ENCODE measurements at places on chromosomes 5 and 9.

DNA sequence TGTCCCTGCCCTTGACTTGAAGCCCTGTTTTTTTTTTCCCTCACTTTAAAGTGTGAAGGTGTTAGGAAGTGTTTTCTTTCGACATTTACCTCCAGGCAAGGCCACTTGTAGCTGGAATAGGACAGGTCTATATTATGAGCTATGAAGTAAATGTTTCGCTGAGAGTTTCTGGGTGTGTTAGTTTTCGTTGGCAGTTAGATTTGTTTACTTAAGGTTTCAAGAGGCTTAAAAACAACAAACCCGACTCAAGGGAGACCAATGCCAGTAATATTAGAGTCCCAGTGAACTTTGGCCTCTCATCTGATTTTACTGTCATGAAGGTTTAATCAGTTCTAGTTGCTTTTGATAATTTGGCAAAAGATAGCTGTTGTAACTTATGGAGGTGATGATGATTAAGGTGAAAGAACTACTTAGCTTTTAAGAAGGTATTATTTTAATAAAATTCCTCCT lies 25.2 kb downstream of the OCLN start:
- DNase-seq = no peak

GRCh38 chr5:94632024-94632423 lies 13.6 kb downstream of the SLF1 start:
- DNase-seq = no peak

DNA sequence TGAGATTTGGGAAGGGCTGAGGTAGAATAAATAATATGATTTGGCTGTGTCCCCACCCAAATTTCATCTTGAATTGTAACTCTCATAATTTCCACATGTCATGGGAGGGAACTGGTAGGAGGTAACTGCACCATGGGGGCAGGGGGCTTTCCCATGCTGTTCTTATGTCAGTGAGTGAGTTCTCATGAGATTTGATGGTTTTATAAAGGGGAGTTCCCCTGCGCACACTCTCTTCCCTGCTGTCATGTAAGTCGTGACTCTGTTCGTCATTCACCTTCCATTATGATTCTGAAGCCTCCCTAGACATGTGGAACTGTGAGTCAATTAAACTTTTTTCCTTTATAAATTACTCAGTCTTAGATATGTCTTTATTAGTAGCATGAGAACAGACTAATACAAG lies 115.5 kb upstream of the STARD4 start:
- no peak for DNase-seq

DNA sequence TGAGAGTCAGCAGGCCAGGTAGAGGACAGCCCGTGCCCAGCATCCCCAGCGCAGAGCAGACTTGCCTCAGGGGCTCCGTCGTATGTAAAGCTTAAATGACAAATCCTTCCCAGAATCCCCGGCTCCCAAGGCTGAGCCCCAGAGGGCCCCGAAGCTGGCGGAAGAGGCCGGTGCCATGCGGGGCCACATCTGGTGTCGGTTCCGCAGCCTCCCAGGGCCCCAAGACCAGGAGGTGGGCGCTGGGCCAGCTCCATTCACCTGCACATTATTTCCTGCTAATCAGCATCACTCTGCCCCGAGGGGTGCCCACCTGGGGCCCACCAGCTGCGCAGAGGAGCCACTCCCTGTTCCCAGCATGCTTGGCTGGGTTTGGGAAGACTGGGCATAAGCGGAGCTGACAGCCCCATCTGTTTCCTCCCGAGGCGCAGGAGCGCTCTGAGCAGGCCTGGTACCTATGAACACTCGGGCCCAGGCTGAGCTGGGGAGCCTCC lies 124.0 kb upstream of the PPP1R26 start:
- DNase-seq = no peak

- DNase-seq = no peak
Observed at GRCh38 chr5:37886242-37886905, 46.5 kb upstream of the GDNF start.

DNA sequence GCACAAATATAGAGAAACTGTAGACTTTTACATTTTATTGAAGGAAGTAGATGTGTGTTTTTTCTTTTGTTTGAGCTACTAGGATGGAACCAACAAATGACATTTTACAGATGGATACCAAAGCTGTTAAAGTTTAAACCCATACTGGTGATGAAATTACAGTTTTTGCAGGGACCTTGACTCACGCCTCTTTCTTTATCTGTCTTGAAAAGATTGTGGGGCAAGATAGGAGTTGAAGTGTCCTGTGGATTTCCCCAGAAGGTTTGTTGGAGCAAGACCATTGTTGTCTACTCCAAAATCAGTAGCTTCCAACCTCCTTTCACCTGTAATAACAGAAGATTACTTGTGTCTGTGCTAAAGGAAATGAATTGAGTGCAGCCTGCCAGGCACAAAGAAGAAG lies 4.1 kb upstream of the C5orf63 start:
- DNase-seq = no peak

GRCh38 chr5:140287801-140288521 lies 14.9 kb downstream of the PFDN1 start:
- DNase-seq = no peak

GRCh38 chr5:169946743-169947295 lies 33.5 kb downstream of the INSYN2B start:
- no peak for DNase-seq

DNA sequence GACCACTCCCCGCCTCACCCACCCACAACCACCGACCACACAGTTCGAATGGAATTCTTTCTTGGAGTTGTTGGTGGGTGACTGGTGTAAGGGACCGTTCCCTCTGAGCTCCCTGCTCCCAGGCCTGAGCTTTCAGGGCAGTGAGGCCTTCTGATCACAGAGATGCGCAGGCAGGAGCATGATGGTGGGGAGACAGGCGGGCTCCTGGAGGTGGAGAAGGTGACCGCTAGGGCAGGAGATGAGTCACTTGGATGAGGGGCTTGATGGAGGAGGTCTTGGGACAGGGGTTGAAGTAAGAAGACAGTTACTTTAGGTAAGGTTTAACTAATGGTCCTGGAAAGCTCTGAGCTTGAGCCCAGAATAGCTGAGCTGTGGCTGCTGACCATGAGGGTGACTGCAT lies 88.5 kb downstream of the HSPA4 start:
- DNase-seq = no peak

DNA sequence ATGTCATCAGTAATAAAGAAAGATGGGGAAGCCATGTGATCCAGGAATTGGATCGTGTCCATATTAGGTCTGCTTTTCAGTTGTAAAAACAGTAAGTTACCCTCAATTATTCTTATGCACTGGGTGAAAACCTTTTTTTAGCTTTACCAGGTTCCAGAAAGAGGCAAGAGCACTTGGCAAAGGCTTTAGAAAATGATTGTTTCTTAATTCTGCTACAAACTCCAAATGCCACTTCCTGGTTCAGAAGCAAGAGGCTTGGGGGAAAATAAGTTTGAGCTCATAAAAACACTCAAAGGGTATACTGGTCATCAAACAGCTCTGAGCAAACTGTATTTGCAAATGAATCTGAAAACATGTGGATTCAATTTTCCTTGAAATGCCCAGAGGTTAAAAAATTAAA lies 615.6 kb downstream of the EBF1 start:
- DNase-seq = no peak

DNA sequence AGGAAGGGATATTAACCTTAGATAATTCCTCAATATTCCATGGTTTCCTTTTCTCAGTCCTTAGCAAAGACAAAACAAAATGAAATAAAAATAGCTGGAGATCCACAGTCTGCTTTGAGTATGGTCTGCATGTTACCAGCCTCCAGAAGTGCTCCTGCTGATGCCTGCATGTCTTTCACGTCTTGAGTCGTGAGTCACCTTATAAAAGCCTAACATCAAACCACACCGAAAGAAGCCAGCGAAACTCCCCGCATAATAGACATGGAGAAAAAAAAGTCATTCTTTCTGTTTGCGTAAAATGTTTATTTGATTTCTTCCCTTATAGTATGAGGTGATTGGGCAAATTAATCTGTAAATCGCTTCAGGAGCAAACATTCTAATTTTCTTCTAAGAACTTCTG lies 380.5 kb downstream of the SLCO4C1 start:
- no peak for DNase-seq

GRCh38 chr5:114418176-114419066 lies 56.6 kb downstream of the KCNN2 start:
- no peak for DNase-seq

GRCh38 chr5:95918421-95919006 lies 43.1 kb downstream of the ELL2 start:
- no peak for DNase-seq

DNA sequence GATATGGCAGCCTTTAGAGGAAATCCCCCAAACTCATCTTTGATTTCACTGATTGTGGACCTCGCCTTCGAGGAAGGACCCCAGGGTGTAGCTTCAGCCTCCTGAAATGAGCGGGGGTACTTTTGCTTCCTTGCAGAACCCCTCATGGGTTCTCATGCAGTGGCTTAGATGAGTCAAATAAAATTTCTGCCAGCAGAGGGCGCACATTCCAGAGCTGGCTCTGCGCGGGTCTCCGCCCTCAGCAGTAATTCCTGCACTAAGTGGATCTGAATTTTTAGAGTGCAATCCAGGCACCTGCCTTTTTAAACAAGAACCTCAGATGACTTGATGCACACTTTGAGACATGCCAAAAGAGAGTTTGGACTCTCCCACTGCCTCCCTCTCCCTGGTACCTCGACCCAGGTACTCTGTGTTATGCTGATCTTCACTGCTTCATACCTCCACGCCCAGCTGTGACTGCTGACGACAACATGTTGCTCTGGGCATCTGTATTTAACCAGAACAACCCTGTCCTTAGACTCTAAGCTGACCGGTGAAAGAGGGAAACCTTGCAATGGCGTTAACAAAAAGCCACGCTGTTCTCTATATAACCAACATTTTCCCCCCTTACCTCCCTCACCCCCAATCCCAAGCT lies 7.3 kb downstream of the EGFLAM start:
- peak; percentile 3 for DNase-seq

- no peak for DNase-seq
Observed at GRCh38 chr9:129338724-129339430, 160.8 kb upstream of the IER5L start.

GRCh38 chr9:135249711-135250110 lies 162.2 kb downstream of the OLFM1 start:
- DNase-seq = no peak

GRCh38 chr5:122030251-122030650 lies 47.8 kb downstream of the LOX start:
- no peak for DNase-seq

DNA sequence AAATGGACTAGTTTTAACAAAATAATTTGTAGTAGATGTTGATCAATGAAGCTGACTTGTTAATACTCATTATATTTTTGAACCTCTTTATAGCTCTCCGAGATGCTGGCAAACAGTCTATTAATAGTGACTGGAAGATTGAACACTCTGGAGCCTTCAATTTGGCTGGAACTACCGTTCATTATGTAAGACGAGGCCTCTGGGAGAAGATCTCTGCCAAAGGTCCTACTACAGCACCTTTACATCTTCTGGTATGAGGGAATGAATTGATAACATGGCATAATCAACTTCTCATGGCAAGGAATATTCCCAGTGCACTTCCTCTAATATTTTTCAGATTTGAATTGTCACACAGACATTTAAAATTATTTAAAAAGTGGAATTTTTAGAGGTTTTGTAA lies 68.2 kb upstream of the MINAR2 start:
- no peak for DNase-seq

DNA sequence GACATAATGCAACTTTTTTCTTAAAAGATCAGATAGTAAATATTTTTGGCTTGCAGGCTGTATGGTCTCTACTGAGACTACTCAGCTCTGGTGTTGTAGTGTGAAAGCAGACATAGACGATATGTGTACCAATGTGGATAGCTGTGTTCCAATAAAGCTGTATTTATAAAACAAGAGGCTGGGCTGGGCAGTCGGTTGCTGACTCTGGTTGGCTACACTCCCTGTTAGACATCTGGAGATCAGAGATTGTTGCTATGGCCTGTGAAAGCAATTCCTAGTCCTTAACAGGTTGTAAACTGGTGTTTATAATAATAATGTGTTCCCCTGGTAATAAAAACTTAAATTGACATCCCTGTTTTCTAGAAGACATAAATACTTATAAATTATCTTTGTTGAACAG lies 24.4 kb upstream of the SCAMP1 start:
- no peak for DNase-seq

DNA sequence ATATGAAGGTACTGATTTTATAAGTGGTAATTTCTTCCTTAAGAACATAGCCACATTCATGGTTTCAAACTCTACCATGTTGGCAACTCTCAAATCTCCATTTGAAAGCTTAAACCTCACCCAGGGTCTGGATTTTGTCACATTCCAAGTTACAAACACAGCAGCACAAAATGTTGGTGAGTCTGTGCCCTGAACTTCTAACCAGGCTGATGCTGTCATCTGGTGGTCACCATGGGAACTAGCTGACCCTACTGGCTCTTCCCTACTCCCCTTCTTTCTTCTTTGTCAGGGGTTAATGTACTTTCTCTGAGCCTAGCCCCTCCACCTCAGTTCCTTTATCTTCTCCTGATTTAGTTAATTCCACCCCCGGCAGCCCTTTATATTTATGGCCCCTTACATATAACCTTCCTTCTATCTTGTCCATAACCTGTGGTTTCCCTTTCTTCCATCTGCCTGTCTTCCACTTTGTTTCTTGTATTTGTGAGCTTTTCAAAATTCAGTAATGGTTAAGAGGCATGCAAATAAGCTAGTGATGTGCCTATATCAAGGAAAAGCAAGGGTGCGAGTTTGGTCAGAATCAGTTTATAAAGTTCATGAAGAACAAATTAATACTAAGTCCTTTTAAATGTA lies 35.9 kb downstream of the TGFBR1 start:
- peak; percentile 56 for DNase-seq

GRCh38 chr5:160463740-160464465 lies 42.2 kb downstream of the PTTG1 start:
- DNase-seq = no peak

GRCh38 chr5:83312663-83313062 lies 158.9 kb upstream of the VCAN start:
- no peak for DNase-seq

GRCh38 chr9:15873573-15874177 lies 320.8 kb downstream of the CCDC171 start:
- DNase-seq = no peak

- no peak for DNase-seq
Observed at GRCh38 chr5:127031863-127032232, 1.5 kb upstream of the MARCHF3 start.

DNA sequence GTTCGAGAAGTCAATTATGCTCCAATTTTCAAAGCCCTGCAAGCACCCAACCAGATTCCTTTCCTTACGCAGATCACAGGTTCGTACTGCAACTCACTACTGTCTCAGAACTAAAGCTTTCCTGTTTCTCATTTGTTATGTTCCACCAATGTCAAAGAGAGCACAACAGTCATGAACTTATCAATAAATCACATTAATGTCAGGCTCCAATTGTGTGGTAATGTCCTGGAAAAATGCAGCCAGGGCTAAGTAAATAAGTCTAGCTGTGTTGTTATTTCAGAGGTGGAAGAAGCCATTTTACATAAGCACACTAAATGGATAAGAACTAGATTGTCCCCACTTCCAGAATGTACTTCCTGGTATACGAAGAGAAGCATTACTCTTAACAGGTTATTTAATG lies 488.6 kb upstream of the PTGER4 start:
- DNase-seq = no peak

DNA sequence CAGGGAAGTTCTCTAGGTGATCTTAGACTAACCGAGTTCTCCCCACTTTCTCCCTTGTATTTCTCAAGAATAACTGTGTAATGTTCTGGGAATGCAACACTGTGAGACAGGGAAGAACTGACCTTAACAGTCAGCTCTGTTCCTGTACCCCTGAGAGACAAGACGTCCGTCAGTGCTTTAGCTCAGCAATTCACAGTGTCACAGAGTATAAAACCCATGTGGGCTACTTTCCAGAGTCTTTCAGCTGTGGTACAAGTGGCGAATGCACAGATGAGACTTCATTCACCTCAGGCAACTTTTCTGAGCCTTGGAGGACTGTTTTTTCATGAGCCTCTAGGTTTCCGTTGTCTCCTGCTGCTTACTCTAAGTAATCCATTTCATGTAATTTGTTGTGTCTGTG lies 458.8 kb downstream of the SPATA31D1 start:
- no peak for DNase-seq

All from CD8-positive, alpha-beta T cell (primary cell).